ENCODE measurements at places on chromosomes 2 and 18.

- DNase-seq: no peak
Measured at GRCh38 chr2:219111375-219112061, 49.1 kb downstream of the NHEJ1 start.

DNA sequence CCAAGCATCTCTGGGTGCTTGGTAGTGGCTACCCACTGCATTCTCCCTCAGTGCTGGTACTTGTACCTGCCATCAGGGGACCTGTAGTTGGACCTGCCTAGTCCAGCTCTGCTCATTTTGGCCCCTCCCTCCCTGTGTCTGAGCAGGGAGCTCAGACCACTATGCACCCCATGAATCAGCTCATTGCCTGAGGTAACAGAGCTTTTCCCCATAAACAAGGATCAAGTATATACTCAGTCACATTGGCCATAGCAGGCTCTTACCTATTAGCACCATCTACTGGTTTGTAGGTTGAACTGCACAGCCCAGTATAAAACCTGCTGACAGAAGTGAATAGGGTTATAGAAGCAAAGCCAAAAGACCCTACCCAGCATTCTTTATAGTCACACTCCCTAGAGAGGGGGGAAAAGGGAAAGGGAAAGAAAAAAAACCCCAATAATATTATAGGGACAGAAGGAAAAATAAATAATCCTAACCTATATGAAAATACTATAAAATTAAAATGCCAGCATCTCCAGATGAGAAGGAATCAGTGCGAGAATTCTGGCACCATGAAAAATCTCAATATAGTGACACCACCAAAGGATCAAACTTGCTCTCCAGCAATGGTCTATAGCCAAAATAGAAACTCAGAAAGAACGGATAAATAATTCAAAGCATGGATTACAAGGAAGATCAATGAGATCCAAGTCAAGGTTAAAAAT is 6.9 kb upstream of the FLACC1 start:
- DNase-seq: no peak

- no peak for DNase-seq
Measured at GRCh38 chr18:44514766-44515165, 165.9 kb upstream of the SETBP1 start.

DNA sequence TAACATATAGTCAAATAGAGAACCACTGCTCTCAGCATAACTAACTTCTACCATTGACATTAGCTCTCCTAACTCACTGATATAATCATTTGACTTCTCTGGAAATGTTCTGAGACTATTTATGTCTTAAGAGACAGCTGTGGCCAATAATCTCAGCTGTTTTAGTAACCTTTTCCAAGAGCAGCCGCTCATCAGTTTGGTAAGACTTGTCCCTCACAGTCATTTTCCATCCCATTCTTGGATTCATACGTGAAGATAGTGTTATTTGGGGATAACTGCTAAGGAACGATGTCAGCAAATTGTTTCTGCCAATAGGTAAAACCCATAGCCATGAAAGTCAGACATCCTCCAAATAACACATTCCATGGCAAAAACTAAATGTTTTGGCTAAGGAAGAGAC is 127.8 kb downstream of the LNPK start:
- no peak for DNase-seq

DNA sequence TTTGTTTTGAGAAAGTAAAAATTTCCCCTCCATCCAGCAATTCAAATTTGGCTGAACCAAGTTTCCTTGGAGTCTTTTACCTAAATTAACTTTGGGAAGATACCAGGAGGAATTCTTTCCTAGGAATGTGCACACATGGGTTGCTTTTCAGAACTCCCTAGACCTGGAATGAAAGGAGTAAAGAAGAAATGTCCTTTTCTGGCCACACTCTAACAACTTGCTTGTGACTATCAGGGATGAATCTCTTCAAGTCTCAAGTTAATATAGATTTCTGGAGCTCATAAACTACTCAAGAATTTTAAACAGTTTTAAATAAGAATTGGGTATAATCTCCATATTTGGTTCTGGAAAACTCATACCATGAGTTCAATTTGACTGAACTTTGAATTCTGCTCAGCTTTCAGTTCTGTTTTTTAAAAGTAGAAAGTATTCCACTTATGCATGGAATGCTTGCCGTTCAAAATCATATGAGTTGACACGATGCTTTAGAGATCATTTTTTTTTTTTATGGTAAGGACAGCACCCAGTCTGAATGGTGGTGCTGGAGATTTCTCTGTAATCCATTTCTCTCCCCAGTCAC is 7.7 kb downstream of the RASGRP3 start:
- DNase-seq: no peak

DNA sequence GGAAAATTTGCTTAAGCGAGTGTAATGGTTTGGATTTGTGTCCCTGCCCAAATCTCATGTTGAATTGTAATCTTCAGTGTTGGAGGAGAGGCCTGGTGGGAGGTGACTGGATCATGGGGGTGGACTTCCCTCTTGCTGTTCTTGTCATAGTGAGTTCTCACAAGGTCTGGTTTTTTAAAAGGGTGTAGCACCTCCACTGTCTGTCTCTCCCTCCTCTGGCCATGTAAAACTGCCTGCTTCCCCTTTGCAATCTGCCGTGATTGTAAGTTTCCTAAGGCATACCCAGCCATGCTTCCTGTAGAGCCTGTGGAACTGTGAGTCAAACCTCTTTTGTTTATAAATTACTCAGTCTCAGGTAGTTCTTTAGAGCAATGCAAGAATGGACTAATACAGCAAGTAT is 6.6 kb downstream of the YIPF4 start:
- DNase-seq: no peak

- no peak for DNase-seq
Measured at GRCh38 chr2:220887271-220887870, 684.7 kb downstream of the EPHA4 start.

DNA sequence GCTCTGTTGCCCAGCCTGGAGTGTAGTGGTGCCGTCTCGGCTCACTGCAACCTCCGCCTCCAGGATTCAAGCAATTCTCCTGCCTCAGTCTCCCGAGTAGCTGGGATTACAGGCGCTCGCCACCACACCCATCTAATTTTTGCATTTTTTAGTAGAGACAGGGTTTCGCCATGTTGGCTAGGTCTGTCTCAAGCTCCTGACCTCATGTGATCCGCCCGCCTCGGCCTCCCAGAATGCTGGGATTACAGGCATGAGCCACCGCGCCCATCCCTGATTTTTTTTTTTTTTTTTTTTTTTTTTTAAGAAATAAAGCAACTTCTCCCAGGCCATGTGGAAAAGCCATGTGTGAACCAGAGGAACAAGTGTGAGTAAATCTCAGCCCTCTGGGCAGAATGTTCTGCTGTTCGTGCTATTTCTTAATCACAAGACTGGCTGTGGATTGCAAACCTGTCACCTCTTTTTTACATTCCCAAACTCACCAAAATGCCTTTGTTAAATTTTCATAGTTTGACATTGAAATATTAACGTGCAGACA is 6.4 kb upstream of the SH3BP4 start:
- DNase-seq: no peak

DNA sequence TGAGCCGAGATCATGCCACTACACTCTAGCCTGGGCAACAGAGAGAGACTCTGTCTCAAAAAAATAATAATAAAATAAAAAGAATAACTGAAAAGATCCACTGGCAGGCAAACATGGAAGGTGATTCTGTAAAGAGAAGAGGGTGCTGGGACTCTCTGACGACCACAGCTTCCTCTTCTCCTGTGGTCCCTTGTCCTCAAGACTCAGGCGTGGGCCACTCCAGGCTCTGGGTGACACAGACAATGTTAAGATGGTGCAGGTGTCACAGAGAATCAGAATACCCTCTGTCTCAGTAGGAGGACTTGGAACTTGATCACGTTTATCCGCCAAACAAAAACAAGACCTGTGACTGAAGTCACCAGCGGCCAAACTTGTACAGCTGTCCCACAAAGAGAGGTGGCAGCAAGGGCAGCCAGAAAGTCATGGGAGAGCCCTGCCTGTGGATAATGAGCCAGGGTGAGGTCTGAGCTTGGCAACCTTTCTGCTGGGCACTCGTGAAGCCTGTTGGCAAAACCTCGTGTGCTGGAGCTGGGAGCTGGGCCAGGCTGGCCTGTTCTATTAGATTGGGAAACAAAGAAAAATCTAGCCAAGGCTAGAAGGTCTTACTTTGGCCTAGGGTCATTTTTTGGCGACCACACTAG is 76.4 kb upstream of the ITGA6 start:
- DNase-seq: no peak

DNA sequence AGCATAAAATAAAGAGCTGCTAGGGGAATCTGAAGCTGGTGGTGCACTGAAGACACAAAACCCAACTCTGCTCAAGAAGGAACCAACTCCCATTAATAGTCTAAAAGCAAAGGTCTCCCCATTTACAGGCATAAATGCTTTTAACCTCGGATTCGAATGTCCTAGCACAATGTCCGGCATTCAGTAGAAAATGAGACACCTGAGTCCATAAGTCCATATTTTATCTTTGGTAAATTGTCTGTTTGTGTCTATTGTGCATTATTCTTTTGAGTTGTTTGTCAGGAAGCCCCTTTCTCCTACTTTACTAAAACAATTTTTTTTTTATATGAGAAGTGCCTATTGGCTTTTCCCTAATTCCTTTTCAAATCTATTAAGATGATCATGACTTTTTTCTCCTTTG is 179.5 kb upstream of the SMAD7 start:
- DNase-seq: no peak

Measured in activated CD4-positive, CD25-positive, alpha-beta regulatory T cell treated with anti-CD3 and anti-CD28 coated beads, Interleukin-2, amount 50 U/mL, for 72 hours (primary cell).